ENCODE measurements at places on chromosomes 2 and 18.

DNA sequence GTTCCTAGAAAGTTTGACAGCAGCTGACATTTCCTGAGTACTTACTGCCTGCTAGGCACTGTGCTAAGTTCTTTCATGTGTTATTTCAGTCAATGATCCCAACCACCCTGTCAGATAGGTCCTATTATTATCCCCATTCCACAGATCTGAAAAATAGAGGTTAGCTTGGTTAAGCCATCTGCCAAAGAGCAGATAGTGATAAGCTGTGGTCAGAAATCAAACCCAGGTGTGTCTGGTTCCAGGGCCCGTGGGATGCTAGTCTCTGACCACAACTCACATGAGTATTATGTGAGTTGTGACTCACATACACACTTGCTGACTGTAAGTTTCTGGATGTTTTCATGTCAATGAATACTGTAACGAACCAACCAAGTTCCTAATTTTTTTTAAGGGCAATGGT is 132.0 kb upstream of the APCDD1 start:
- no peak for DNase-seq

- no peak for DNase-seq
Observed at GRCh38 chr2:69955029-69955428, 6.4 kb downstream of the ASPRV1 start.

DNA sequence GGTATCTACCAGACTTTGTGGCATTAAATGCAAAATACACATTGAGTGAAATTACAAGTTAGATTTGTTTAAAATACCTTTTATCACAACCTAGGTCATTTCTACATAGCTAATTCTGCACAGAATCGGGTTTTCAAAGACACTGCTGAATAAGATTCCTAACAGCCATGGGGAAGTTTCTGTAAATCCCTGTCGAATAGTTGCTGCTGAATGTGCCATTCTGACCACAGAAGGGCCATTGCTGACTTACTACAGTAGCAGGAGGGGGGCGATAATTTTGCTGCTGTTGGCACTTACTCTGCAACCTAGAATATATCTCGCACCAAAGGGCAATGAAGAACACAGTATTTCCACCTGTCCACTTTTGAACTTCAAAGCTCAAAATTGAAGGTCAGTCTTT is 232.8 kb downstream of the TCF4 start:
- DNase-seq: no peak

DNA sequence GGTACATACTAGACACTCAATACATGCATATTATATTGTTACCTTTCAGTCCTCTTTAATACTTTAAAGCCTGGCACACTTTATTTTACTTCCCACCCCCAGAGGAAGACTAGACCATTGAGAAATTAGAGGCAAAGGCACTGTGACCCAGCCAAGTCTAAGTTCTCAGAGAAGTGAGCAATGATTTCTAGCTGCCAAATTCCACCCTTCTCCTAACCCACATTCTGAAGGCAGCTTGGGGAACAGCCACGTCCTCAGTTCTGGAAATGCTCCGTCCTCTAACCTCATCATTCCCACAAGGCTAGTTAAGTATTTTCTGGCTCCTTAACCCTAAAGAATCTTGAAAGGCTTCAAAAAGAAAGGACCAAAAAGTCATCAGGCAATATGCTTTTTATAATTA is 86.6 kb downstream of the COL5A2 start:
- no peak for DNase-seq

DNA sequence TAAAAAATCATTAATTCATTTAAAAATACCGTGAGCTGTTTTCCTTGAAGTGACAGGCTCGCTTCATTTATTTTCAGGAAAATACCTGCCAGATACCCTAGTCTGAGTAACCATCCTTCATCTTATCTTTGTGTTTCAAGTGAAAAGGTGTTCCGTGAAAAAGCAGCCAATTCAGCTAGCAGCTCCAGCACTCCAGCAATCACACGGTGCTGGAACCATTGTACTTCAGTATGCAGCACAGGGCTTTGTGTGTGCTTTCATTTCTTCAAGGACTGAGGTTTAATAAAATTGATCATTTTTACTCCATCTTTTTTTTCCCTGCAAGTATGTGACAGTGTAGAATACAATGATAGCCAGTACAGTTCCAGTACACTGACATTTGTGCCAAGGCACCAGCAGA is 39.1 kb upstream of the PGAP1 start:
- DNase-seq: no peak

DNA sequence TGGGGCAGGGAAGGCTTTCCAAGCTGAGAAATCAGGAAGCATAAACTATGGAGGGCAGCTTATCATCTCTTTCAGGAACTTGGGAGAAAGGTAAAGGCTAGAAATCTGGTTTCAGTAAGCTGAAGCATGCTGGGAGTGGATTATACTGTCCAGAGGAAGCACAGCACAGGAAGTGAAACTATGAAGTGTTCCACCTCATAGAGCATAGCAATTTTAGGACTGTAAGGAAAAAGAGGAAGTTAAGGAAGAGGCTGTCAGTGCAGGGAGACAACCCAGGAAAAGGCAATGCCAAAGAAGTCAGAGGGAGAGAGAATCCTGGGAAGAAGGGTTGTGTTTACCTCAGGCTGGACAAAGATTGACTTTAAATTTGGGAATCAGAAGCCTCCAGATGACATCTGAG is 51.9 kb downstream of the EFEMP1 start:
- DNase-seq: no peak

DNA sequence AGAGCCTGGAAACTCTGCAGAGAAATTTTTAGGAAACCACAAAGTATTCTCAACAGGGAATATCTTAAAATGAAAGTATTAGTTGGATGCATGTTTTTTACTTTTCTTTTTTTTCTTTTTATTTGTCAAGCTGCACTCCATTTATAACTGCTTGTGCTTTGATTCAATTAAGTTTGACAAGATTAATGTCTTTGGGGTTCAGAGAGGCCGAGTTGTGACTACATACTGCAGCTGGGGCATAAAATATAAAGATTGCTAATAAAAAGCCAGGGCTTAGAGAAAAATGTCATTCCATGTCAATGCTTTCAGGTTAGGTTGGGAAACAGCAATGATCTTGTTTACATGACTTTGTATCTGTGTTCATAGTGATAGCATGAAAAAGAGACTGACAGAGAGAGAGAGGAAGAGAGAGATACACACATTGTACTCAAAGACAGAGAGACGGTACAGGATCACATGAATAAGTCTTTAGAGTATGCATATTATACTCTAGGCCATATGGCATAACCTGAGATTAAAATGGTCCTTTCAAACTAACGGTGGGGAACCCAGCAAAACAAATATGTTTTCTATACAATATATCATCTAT is 1022.3 kb upstream of the CNTNAP5 start:
- DNase-seq: no peak

GRCh38 chr18:76161983-76162382 is 333.1 kb downstream of the ZNF516 start:
- no peak for DNase-seq

DNA sequence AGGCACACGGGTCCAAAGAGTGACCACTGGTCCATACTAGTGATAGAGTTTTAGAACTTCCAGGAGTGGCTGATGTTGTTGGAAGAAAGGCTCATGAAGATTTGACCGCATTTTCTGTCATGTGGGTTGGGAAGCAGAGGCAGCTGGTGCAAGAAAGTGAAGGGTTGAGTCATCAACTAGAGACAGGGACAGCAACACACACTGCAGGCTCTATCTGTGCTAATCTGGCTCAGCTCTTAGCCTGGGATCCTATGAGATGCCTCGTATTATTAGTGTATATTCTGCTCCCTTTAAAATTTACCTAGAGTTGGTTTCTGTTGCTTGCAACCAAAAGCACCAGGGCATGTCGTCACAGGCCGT is 2.5 kb upstream of the SH3RF3 start:
- DNase-seq: no peak

- no peak for DNase-seq
Observed at GRCh38 chr2:148279216-148279615, 258.3 kb downstream of the MBD5 start.

DNA sequence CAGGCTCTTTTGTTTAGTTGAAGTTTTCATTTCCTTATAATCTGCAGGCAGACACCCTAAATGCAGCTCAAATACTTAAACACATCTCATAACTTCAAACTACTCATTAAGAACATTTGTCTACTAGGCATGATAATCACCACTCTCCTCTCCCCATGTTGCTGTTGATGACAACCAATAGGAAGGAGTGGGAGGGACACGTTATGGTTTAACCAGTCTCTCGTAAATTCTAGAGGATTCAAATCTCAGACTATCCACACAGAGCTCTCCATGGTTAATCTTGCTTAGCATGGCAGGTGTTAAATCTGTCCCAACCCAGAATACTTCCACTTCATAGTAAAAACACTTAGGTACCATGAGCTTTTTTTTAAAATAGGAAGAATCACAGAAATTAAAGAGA is 127.4 kb upstream of the AQP4 start:
- no peak for DNase-seq

GRCh38 chr18:56570978-56571377 is 67.4 kb downstream of the TXNL1 start:
- no peak for DNase-seq

- no peak for DNase-seq
Observed at GRCh38 chr2:68637047-68637446, 6.3 kb upstream of the PROKR1 start.

GRCh38 chr2:152466041-152466440 is 131.1 kb downstream of the FMNL2 start:
- no peak for DNase-seq

DNA sequence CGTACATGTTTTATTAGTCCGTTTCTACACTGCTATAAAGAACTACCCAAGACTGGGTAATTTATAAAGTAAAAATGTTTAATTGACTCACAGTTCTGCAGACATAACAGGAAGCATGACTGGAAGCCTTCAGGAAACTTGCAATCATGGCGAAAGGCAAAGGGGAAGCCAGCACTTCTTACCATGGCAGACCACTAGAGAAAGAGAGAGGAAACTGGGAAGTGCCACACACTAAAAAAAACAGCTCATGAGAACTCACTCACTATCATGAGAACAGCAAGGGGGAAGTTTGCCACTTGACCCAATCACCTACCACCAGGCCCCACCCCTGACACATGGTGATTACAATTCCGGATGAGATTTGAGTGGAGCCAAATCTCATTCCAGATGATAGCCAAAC is 466.2 kb downstream of the IRS1 start:
- DNase-seq: no peak

- DNase-seq: no peak
Observed at GRCh38 chr2:182038576-182038975, 52.9 kb downstream of the PPP1R1C start.

GRCh38 chr18:55830544-55830943 is 242.6 kb upstream of the TCF4 start:
- no peak for DNase-seq

DNA sequence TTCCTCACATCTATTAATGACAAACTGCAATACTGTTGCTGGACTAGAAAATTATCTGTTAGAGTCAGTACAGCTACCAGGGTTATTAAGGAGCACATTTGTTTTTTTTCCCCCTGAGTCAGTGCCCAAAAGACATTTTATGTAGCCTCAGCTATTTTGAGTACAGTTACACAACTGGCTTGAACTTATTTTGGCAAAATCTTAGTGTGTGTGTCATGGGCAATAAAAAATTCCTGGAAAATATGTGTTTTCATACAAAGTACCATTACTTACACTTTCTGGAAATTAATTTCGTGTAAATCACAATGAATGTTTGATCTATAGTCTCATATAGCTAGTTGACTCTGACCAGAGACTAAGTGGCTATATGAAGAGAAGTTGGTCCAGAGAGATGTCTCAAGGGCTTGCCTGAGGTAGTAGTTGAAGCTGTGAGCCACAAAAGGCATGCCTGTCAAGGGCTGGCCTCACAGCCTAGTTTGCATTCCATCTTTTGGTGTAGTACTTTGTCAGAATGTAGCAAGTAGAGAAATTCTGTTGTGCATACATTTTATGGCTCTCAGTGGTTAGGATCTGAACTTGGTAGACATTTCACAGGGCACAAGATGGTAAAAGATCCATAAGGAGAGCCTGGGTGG is 283.4 kb downstream of the MTX2 start:
- no peak for DNase-seq

DNA sequence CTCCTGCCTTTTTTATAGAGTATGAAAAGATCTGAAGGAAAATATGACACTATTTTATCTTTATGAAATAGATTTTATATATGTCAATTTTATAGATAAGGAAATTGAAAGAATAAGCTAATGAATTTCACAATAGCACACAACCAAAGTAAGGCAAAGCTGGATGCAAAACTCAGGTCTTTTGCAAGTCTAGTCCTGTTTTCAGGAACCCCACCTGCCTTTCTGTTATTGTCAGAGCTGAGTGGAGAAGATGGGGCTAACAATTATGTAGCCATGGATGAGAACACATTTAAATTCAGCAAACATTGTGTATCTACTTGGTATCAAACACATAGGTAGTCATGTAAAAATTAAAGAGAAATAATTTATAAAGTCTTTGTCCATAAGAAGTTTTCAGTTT is 161.5 kb upstream of the ZEB2 start:
- DNase-seq: no peak

- no peak for DNase-seq
Observed at GRCh38 chr2:241072151-241072550, 29.9 kb downstream of the MTERF4 start.

GRCh38 chr2:30990176-30990575 is 148.1 kb downstream of the GALNT14 start:
- DNase-seq: no peak

DNA sequence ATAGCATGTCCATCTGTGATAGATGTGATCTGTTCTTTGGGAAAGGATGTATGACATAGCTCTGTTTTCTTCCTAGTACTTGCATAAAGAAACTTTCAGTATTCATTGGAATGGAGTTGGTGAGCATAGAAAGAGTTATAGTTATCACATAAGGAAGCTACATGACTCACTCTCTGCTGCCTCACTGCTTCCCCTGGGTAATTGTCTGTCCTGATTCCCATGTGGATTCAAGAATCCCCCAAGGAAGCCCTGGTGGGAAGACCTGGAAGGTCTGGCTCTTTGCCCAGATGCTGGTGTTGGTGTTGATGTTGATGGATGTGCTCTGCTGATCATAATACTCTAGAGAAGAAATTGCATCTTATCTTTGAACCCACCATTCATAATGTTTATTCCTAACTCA is 60.6 kb downstream of the PTPN4 start:
- DNase-seq: no peak

GRCh38 chr2:119311371-119311770 is 55.3 kb downstream of the C2orf76 start:
- no peak for DNase-seq

DNA sequence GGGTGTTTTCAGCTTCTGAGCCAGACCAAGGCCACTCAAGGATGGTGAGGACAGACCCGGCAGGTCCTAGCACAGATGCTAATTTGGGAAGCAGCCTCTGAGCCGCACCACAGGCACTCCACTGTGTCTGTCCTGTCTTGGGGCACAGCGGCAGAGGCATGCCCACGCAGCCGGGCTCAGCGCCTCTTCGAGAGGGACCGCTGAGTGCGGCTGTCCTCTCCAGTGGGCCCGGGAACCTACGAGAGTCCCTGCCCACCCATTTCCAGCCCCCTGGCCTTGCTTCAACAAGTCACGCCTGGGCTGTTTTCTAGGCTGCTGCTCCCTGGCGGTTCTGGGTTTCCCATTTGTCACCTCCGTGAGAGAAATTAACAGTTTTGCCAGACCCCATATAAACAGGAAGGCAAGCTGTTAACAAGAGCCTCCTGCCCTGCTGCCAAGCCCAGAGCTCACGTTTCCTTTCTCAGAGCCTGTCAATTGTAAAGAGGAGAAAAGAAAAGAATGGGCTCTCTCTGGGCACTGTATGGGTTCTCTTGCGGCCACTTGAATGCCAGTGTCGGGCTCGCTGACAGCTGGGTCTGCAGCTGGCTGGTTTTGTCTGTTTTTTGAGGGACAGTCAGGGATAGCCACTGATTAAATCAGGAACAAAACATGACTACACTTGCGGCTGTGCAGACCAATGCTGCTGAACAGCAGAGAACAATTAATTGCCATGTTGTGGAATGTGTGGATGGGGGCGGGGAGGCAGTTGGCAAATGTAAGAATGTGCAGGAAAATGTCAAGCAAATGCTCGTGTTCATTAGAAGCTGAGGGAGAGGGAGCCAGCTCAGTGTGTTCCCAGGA is 30.6 kb downstream of the TMEM17 start:
- DNase-seq: no peak

All from stimulated activated CD8-positive, alpha-beta memory T cell treated with anti-CD3 and anti-CD28 coated beads, Interleukin-7, amount 100 ng/mL, for 48 hours (primary cell).